ENCODE measurements at places on chromosomes 6 and 20. TPM values are rescaled to one million over a fixed set of nuclear protein-coding genes. Genes with fewer than 3 reads are reported as not detected.

DNA sequence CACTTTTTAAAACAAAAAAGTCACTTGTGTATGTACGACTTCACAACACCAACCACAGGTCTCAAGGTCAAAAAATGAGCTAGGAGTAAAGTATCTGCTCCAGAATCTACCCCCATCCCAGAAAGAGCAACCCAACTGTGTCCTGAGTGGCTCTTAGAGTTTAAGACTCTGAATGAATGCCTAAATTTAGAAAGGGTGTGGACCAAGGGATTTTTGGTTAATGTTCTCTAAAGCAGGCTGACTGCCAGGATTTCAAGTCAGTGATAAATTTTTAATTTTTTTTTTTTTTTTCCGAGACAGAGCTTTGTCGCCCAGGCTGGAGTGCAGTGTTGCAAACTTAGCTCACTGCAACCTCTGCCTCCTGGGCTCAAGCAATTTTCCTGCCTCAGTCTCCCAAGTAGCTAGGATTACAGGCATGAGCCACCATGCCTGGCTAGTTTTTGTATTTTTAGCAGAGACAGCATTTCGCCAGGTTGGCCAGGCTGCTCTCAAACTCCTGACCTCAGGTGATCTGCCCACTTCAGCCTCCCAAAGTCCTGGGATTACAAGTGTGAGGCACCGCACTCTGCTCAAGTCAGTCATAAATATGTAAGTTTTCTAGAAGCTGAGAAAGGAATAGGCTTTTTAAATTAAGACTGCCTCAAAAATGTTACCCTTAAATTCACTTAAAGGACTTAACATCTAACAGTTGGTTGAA, 20.2 kb downstream of the STAU1 start:
- no peak for DNase-seq
- no peaks in the 10 kb centered on the region for H3K36me3 ChIP-seq
- H3K4me3 ChIP-seq, result no peak overlapping the region
- peak overlapping the region; percentile 16 for H3K27ac ChIP-seq
- H3K4me1 ChIP-seq, result peaks cover 18% of the 10 kb centered on the region
- no peaks in the 10 kb centered on the region for H3K27me3 ChIP-seq

Gene EFCAB8
- 0.81 TPM for total RNA-seq

GRCh38 chr6:110342759-110343158, 15.4 kb downstream of the METTL24 start:
- no peak for DNase-seq
- H3K27me3 ChIP-seq, result no peaks in the 10 kb centered on the region
- no peak overlapping the region for H3K27ac ChIP-seq
- no peak overlapping the region for H3K4me3 ChIP-seq
- H3K36me3 ChIP-seq, result no peaks in the 10 kb centered on the region

- no peak overlapping the region for H3K4me3 ChIP-seq
- H3K4me1 ChIP-seq, result no peaks in the 10 kb centered on the region
- H3K27me3 ChIP-seq, result no peaks in the 10 kb centered on the region
- no peak for DNase-seq
- H3K36me3 ChIP-seq, result no peaks in the 10 kb centered on the region
Observed at GRCh38 chr20:709991-710779, 34.6 kb upstream of the SCRT2 start.

GRCh38 chr6:31905041-31905440, 3.2 kb upstream of the ZBTB12 start:
- peaks cover 5% of the 10 kb centered on the region for H3K4me1 ChIP-seq
- no peaks in the 10 kb centered on the region for H3K27me3 ChIP-seq
- H3K27ac ChIP-seq, result no peak overlapping the region
- no peak for DNase-seq

Gene SDHAF4
- 14.5 TPM for total RNA-seq

- H3K4me1 ChIP-seq, result peaks cover 62% of the 10 kb centered on the region
- DNase-seq, result peak; percentile 78
- H3K36me3 ChIP-seq, result no peaks in the 10 kb centered on the region
- H3K4me3 ChIP-seq, result peak overlapping the region; percentile 18
- H3K27ac ChIP-seq, result peak overlapping the region; percentile 99
Observed at GRCh38 chr6:137819740-137820139, 47.3 kb upstream of the TNFAIP3 start.

GRCh38 chr6:170575250-170575649, 9.2 kb downstream of the PDCD2 start:
- no peak overlapping the region for H3K4me3 ChIP-seq
- H3K4me1 ChIP-seq, result no peaks in the 10 kb centered on the region

Gene MAFB
- total RNA-seq, result 0.05 TPM

Gene TREML1
- total RNA-seq, result 3.2 TPM

DNA sequence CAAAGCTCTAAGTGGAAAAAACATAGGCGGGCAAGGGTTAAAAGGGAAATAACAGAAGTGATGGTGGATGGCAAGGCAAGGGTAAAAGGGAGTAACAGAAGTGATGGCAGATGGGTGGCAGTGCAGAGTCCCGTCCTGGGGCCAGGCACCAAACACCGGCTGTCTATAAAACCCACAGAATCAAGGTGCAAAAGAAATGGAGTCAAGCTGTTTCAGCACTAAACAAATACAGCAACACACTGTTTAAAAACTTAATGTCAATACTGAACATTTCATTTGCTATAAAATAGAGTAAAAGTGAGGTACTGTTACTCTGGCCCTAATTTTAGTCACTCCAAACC, 87.6 kb downstream of the MAN1A1 start:
- H3K36me3 ChIP-seq, result no peaks in the 10 kb centered on the region
- H3K4me3 ChIP-seq, result no peak overlapping the region
- no peaks in the 10 kb centered on the region for H3K27me3 ChIP-seq
- no peak overlapping the region for H3K27ac ChIP-seq
- DNase-seq, result no peak
- H3K4me1 ChIP-seq, result peaks cover 5% of the 10 kb centered on the region

Measured in naive thymus-derived CD4-positive, alpha-beta T cell (primary cell).